ENCODE measurements at places on chromosomes 6 and 20. TPM values are rescaled to one million over a fixed set of nuclear protein-coding genes. Genes with fewer than 3 reads are reported as not detected.

Gene TP53TG5
- not detected for total RNA-seq

Gene OXT
- not detected for total RNA-seq

Gene TCP11
- total RNA-seq = not detected

DNA sequence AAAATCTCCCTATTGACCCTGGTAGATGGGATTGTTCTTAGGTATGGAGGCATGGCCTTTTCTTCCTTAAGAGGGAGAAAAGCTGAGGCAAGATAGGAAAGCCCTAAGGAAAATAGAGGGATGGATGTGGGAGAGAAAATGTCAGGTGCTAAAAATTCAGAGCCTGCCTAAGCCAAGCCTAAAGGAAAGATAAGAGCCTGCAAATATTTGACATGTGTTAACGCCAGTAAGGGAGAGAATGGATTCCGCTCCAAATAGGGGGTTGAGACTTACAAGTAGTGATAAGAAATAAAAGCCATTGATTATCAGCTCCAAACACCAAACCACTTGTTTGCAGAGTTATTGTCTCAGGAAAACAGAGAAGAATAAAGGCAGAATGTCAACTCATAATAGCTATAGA, 533.6 kb downstream of the PTPRT start:
- no peak for DNase-seq

- DNase-seq = no peak
These were observed 13.7 kb upstream of the PANK2 start for GRCh38 chr20:3875378-3875974.

DNA sequence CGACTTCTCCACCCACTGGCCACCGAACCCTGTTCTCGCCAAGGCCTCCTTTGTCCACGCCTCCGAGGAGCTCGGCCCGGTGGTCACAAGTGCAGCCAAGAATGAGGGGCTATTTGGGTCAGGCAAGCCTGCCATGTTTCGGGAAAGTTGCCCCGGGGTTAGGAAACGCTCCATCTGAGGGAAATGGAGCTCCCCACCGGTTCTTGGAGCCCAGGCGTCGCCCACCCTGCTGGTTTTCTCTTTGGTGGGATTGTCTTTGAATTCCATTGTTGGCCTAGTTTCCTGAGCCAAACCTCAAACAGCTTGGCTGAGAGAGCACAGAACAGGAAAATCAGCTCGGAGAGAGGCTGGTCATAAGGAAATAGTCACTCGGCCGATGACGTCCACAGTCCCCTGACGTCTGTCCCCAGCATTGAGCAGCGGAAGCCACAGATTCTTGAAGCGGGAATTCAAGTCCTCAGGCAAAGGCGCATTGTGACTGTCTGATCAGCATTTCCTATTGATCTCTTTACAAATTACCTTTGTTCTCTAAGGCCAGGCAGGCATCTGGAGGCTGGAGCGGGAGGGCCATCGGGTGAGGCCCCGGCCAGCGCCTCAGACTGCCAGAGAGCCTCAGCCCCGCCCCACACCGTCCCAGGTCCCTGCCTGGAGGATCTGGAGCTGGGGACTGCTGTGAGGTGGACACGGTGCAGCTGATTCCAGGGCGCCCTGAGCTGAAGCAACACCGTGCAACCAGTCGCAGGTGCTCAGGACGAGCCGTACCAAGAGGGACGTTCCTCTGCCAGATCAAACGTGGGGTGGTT, 138.6 kb downstream of the DLL1 start:
- no peak for DNase-seq
